ENCODE measurements at places on chromosomes 4 and X. TPM values are rescaled to one million over a fixed set of nuclear protein-coding genes. Genes with fewer than 3 reads are reported as not detected.

The SLC25A5 gene
- total RNA-seq = 162 TPM

The TMSB15A gene
- not detected for total RNA-seq

The POU4F2 gene
- not detected for total RNA-seq

The BST1 gene
- 1.8 TPM for total RNA-seq

The LNX1 gene
- not detected for total RNA-seq

GRCh38 chr4:61533140-61533539, 333.0 kb downstream of the ADGRL3 start:
- H3K27ac ChIP-seq = no peak overlapping the region
- H3K27me3 ChIP-seq = no peaks in the 10 kb centered on the region
- DNase-seq = no peak

DNA sequence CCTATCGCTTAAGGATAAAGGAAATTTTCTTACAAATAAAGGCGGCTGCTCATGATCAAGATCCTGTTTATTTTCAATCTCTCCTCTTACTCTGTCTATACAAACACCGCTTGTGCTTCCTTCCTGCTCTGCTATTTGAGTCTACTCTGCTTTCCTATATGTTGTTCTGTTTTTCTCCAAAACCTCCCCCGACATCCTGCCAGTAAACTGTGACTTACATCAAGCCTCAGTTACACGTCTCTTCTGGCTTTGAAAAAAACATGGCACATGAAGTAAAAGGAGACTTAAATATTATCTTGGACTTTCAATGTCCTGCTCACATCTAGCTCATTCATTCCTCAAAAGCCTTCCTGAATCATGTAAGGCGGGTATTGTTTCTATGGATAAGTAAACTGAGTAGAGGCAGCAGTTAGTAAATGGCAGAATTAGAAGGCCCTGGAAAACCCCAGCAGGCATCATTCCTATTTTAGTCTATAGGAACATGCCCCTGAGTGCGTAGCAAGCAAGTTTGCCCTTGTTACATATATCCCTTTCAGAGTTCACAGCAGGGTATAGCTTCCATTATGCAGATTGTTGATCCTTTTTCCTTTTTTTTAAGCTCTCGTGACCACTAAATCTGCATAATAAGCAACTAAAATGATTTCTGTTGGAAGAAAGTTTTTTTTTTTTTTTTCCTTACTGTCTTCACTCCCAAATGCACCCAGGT, 280.1 kb downstream of the RAPGEF2 start:
- H3K36me3 ChIP-seq = no peaks in the 10 kb centered on the region
- H3K4me1 ChIP-seq = no peaks in the 10 kb centered on the region
- no peak overlapping the region for H3K4me3 ChIP-seq
- H3K27ac ChIP-seq = no peak overlapping the region

DNA sequence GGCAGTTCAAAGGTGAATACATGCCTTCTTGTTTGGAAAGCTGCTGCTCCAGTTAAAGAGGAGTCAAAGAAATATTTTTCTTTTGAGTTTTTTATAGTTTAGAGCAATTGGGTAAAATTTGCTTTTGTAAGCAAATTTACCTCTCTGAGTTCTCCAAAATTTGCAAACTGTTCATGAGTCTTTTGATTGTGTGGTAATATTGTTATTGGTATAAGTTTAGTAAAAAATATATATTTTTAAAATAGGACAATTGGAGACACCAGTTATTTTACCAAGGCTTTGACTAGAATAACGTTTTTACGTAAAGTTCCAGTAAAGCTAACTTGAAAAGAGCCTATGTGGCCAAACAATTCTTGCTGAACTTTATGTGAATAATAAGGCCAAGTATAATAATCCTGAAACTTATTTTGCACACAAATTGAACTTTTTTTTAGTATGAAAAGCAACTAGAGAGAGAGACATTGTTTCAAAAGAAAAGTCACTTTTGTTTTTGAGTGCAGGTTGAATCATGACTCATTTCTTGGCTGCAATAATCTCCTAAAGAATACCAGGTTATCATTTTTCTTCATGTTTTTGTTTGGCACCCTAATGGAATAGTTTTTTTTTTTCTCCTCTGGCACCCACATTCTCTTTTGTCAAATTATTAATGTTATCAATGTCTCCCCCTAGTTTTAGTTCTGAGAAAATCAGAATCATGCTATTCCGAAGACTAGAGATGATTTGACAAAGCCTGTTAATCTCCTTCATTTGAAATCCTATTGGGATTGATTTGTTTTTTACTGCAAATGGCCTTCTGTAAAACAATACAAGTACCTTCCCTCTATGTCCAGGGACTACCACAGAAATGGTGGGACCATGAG, 57.1 kb downstream of the UGT2B10 start:
- no peaks in the 10 kb centered on the region for H3K4me1 ChIP-seq
- H3K4me3 ChIP-seq = no peak overlapping the region
- no peak overlapping the region for H3K27ac ChIP-seq

- no peak overlapping the region for H3K27ac ChIP-seq
- peaks cover 9% of the 10 kb centered on the region for H3K4me1 ChIP-seq
- no peak overlapping the region for H3K4me3 ChIP-seq
- H3K36me3 ChIP-seq = no peaks in the 10 kb centered on the region
- no peaks in the 10 kb centered on the region for H3K27me3 ChIP-seq
These were observed 48.6 kb upstream of the TMEM164 start for GRCh38 chrX:109954333-109954732.

DNA sequence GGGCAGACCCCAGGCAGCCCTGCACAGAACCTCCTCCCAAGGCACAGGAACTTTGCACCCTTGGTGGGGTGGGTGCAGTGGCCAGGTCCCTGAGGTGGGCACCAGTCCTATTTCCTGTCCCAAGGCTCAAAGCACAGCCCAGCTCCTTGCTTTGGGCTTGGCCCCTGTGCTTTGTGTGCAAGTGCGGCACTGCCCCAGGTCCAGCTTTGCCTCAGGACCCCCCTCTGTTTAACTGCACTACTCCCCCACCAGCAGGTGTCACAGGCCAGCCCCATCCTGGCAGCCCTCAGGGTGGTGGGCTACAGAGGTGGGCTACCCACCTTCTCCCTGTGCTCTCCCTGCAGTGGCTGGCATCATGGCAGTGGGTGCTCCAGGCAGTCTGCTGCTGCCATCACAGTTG, 2469.0 kb downstream of the PCDH7 start:
- H3K4me3 ChIP-seq = no peak overlapping the region

DNA sequence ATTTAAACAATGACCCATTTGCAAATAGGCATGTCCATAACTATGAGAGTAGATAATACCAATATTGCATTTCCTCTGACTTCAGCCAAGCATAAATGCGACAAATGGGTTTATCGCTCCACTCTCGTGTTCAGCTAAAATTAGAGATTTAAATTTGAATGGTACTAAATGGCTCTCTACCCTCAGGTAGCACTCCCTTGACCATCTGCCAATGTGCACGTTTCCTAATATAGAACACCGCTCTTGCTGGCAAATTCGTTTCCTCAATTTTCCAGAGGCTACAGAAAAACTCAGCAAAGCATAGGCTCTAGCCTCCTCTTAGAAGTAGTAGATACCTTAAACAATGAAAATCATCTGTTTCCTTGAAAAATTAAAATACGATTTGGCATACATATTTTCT, 251.6 kb downstream of the ADGRA3 start:
- DNase-seq = no peak
- H3K36me3 ChIP-seq = no peaks in the 10 kb centered on the region
- H3K4me3 ChIP-seq = no peak overlapping the region
- H3K27me3 ChIP-seq = no peaks in the 10 kb centered on the region
- H3K27ac ChIP-seq = no peak overlapping the region
- H3K4me1 ChIP-seq = no peaks in the 10 kb centered on the region

- no peak overlapping the region for H3K4me3 ChIP-seq
- H3K27me3 ChIP-seq = no peaks in the 10 kb centered on the region
- DNase-seq = no peak
- H3K4me1 ChIP-seq = peaks cover 7% of the 10 kb centered on the region
- no peak overlapping the region for H3K27ac ChIP-seq
- H3K36me3 ChIP-seq = no peaks in the 10 kb centered on the region
These were observed 16.5 kb downstream of the CDKL5 start for GRCh38 chrX:18441780-18442367.

DNA sequence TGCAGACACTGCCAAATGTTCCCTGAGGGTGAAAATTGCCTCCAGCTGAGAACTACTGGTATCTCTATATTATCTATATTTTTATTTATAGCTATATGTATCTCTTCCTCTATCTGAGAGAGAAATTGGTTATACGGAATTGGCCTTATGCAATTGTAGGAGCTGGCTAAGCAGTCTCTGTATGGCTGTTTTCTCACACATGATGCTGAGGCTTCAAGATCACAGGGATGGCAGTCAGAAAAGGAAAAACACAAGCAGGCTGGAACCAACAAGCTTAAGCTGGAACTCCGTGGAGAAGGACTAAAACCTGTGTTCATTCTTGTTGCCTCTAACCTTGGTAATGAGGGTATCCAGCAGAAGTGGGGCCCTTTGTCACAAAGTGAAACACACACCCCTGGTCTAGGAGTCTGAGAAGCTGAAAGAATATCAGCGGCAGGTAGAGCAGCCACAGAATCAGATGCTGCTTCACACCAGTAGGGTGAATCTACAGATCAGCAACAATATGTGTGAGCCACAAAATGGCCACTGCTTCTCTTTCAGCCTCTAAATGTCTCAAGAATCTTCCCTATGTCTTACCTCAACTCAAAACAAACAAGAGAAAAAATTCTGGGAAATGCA, 166.5 kb upstream of the PPP1R2C start:
- H3K4me1 ChIP-seq = peaks cover 61% of the 10 kb centered on the region
- no peaks in the 10 kb centered on the region for H3K36me3 ChIP-seq
- peak; percentile 61 for DNase-seq
- peak overlapping the region; percentile 82 for H3K27ac ChIP-seq

- no peak overlapping the region for H3K4me3 ChIP-seq
- peaks cover 6% of the 10 kb centered on the region for H3K4me1 ChIP-seq
- no peak overlapping the region for H3K27ac ChIP-seq
- H3K27me3 ChIP-seq = peaks cover 2% of the 10 kb centered on the region
- DNase-seq = peak; percentile 48
These were observed 39.4 kb upstream of the NDP start for GRCh38 chrX:44012484-44013096.
